ENCODE measurements at places on chromosomes 7 and 10. TPM values are rescaled to one million over a fixed set of nuclear protein-coding genes. Genes with fewer than 3 reads are reported as not detected.

GRCh38 chr10:2963889-2964631 is 103.3 kb upstream of the PFKP start:
- no peaks in the 10 kb centered on the region for H3K4me1 ChIP-seq
- no peak overlapping the region for H3K4me3 ChIP-seq
- H3K27ac ChIP-seq: no peak overlapping the region
- H3K27me3 ChIP-seq: no peaks in the 10 kb centered on the region
- DNase-seq: no peak

DNA sequence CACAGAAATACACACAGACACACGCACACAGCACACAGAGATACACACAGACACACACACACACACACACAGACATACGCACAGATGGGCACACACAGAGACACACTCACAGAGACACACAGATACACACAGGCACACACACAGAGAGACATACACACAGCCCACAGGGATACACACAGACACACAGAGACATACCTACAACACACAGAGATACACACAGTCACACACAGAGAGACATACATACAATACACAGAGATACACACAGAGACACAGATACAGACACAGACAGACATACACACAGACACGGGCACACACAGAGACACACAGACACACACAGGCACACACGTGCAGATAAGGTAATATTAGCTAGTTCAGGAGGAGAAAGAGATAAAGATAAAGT is 76.9 kb downstream of the EGFR start:
- H3K4me3 ChIP-seq: no peak overlapping the region
- no peak overlapping the region for H3K27ac ChIP-seq
- no peaks in the 10 kb centered on the region for H3K27me3 ChIP-seq
- peaks cover 31% of the 10 kb centered on the region for H3K4me1 ChIP-seq
- no peaks in the 10 kb centered on the region for H3K36me3 ChIP-seq
- no peak for DNase-seq

The SVIL gene
- total RNA-seq: 63.1 TPM

DNA sequence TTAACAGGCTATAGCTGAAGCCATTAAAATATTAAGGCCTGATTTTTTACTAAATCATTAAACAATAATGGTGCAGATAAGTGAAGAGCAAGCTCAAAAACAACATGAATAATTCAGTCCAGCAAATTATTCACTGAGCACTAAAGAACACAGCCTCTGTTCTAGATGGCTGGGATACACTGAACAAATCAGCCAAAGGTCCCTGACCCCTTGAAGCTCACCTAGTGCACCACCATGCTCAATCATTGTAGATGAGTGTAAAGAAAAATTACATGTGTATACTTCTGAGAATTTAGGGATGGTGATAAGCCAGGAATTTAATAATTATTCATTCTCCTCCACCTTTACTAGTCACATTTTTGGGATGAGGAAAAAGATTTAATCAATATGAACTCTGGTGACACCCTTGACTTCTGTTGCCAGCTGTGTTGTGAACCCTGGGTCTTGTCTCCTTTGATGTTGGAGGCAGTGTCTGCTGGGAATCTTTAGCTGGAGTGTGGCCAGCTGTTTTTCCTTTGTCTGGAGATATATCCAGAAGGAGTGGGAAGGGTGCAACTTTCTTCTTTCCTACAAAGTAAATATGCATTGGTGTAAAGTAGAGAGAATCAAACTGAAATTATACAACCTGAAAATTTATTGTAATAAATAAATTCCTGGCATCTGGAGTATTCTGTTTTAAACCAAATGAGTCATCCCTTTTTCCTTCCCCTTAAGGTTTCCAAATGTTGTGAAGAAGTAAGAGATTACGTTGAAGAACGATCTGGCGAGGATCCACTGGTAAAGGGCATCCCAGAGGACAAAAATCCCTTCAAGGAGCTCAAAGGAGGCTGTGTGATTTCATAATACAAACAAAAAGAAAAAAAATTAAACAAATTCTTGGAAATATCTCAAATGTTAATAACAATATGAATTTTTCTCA is 4.0 kb downstream of the GNGT1 start:
- DNase-seq: no peak
- no peak overlapping the region for H3K4me3 ChIP-seq
- H3K27ac ChIP-seq: no peak overlapping the region
- no peaks in the 10 kb centered on the region for H3K4me1 ChIP-seq
- no peaks in the 10 kb centered on the region for H3K36me3 ChIP-seq

DNA sequence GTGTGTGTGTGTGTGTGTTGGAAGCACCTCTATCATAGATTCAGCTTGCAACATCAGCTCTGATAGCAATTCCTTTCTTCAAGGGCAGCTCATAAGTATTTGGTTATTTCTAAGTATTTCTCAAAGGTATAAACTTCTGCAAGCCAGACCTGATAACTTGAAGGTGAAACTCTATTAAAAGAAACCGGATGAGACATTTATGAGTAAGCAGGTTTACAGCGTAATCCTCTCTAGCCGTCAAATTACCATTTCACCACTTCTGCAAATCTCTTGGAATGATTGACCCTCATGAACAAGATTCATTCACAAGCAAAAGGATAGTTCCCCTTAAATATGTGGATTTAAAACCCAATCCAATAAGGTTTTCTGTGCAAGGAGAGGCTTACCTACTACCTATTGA is 23.1 kb downstream of the PDE1C start:
- H3K27me3 ChIP-seq: no peaks in the 10 kb centered on the region
- DNase-seq: no peak
- H3K4me3 ChIP-seq: no peak overlapping the region
- H3K27ac ChIP-seq: no peak overlapping the region

DNA sequence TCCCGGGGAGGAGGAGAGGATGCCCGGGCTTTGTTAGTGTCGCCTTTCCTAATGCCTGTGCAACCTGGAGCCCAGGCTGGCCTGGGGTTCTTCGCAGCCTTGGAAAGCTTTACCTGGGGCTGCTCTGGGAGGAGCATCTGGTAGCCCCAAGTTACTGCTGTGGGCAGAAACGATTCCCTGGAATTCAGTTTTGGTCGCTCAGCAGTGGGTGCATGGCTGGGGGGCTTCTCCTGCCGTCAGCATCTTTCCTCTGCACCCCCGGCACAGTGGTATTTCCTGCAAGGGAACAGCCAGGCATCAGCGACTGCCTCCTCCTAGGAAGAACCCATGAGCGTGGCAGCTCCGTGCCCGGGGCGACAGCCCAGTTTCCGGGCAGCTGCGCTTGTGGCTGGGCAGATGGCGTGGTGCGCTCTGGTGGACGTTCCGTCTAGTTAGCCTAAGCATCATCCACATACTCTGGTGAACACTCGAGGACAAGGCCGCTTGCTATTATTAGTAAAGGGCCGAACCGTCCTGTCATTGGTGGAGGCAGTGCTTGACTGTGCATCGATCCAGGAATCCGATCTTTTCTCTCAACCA is 107.0 kb upstream of the BTBD16 start:
- H3K4me1 ChIP-seq: peaks cover 10% of the 10 kb centered on the region
- no peak overlapping the region for H3K27ac ChIP-seq
- peak overlapping the region; percentile 49 for H3K4me3 ChIP-seq
- DNase-seq: no peak
- H3K27me3 ChIP-seq: no peaks in the 10 kb centered on the region
- H3K36me3 ChIP-seq: no peaks in the 10 kb centered on the region

- H3K27ac ChIP-seq: peak overlapping the region; percentile 97
- peaks cover 10% of the 10 kb centered on the region for H3K4me1 ChIP-seq
- no peaks in the 10 kb centered on the region for H3K27me3 ChIP-seq
- DNase-seq: no peak
- H3K4me3 ChIP-seq: peak overlapping the region; percentile 66
These were observed 1.3 kb downstream of the FAS start for GRCh38 chr10:88991899-88992320.

GRCh38 chr10:11252887-11253286 is 235.2 kb downstream of the CELF2 start:
- no peaks in the 10 kb centered on the region for H3K27me3 ChIP-seq
- H3K27ac ChIP-seq: no peak overlapping the region
- no peak overlapping the region for H3K4me3 ChIP-seq

DNA sequence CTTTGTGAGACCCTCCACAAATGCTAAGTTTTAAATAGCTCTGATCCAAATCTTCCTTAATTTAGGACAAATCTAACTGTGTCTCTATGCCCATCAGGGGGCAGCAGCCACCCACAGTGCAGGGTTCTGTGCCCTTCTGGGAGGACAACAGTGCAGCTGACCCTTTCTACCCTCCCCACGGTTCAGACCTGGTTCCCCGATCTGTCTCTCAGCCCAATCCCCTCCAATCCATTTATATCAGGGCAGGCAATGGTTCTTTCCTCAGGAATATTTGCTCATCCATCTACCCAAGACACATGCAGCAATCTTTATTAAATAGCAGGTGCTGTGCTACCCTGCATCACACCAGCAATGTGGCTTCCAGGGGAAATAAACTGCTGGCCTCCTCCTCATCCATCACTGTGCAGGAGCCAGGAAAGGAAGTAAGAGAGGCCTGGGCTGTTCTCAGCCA is 4.0 kb upstream of the RBM28 start:
- peak; percentile 66 for DNase-seq
- peaks cover 3% of the 10 kb centered on the region for H3K4me1 ChIP-seq
- no peak overlapping the region for H3K27ac ChIP-seq
- H3K27me3 ChIP-seq: no peaks in the 10 kb centered on the region

- no peaks in the 10 kb centered on the region for H3K4me1 ChIP-seq
- no peak for DNase-seq
- no peaks in the 10 kb centered on the region for H3K36me3 ChIP-seq
- no peak overlapping the region for H3K27ac ChIP-seq
These were observed 31.0 kb upstream of the GPR26 start for GRCh38 chr10:123635131-123635530.

- H3K4me3 ChIP-seq: no peak overlapping the region
- no peak overlapping the region for H3K27ac ChIP-seq
- no peaks in the 10 kb centered on the region for H3K36me3 ChIP-seq
- no peak for DNase-seq
- no peaks in the 10 kb centered on the region for H3K4me1 ChIP-seq
These were observed 77.9 kb downstream of the CCDC71L start for GRCh38 chr7:106583100-106583499.

DNA sequence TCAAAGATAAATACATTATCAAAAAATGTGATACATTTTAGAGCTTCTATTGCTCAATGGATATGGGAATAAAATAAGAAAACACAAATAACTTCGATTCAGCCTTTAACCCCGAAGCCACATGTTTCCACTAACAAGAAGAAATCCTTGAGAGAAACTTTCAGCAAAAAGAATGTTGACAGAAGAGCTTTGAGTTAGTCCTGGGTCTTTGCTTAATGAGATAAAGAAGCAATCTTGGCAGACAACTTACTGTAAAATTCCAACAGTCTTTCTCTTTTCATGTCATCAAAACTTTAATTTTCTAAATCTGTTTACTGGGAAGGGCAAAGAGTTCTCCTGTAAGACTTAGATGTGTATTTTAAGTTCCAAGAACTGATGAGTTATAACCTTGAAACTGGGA is 810.2 kb downstream of the CNTNAP2 start:
- H3K27me3 ChIP-seq: no peaks in the 10 kb centered on the region
- no peaks in the 10 kb centered on the region for H3K4me1 ChIP-seq
- DNase-seq: no peak
- no peaks in the 10 kb centered on the region for H3K36me3 ChIP-seq
- H3K27ac ChIP-seq: no peak overlapping the region
- no peak overlapping the region for H3K4me3 ChIP-seq

GRCh38 chr7:139591550-139592195 is 68.2 kb downstream of the CLEC2L start:
- no peaks in the 10 kb centered on the region for H3K4me1 ChIP-seq
- no peak overlapping the region for H3K27ac ChIP-seq
- no peak overlapping the region for H3K4me3 ChIP-seq
- no peaks in the 10 kb centered on the region for H3K27me3 ChIP-seq
- no peaks in the 10 kb centered on the region for H3K36me3 ChIP-seq
- DNase-seq: peak; percentile 3

DNA sequence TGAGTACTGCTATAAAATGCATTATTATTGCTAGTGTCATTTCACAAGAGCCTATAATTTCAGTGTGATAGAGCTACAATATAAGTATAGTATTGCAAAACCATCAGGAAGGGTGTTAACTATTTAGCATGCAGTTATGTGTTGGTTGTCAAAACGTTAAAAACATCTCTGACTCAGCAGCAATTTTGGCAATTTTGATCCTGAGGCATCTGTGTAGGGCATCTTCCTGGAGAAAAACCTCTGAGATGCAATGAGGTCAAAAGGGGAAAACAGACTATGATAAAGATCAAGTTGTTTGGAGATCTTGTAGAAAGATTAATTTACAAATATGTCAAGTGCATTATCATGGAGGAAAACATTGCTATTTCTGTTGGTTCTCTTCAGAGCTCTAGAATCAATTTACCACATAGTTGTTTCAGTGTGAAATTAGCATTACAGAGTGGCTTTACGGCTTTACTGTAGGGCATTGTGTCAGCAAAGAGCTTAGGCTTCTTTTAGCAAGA is 5.3 kb downstream of the CFTR start:
- no peak overlapping the region for H3K27ac ChIP-seq
- no peak overlapping the region for H3K4me3 ChIP-seq
- H3K27me3 ChIP-seq: no peaks in the 10 kb centered on the region

DNA sequence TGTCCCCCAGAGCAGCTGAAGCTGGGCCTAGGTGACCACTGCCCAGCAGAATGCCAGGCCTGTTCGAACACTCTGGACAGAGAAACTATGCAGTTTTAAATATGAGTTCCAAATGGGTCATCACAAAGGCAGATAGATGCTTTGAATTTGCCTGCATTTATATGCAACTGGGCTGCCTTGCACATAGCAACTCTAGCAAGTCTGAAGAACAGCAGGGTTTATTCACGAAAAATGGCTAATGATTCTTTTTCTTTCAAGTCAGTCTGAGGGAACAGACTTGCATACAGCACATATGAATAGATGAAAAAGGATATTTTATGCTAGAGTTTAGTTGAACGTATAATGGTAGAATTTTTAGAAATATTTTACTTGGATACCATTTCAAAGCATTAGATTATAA is 68.5 kb downstream of the SLC35B4 start:
- H3K36me3 ChIP-seq: no peaks in the 10 kb centered on the region
- no peaks in the 10 kb centered on the region for H3K4me1 ChIP-seq
- H3K4me3 ChIP-seq: no peak overlapping the region
- H3K27me3 ChIP-seq: no peaks in the 10 kb centered on the region
- no peak overlapping the region for H3K27ac ChIP-seq

DNA sequence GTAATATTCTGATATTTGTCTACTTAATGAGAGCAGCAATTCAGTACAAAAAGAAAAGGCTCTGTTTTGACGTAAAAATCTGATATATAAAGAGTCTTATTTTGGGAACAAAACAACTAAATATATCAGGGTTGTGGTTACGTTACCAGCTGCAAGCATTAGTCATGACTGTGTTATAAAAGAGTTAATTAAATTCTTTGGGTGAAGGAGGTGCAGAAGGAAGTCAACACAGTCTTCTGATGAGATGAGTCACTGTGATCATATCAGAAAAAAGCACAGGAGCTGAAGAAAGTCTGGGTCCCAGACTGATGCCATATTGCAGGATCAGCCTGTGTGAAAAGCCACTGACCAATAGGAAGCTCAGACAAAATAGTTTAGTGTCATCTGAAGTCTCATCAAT is 234.3 kb upstream of the TEX47 start:
- no peaks in the 10 kb centered on the region for H3K27me3 ChIP-seq
- no peak overlapping the region for H3K27ac ChIP-seq
- no peaks in the 10 kb centered on the region for H3K4me1 ChIP-seq
- DNase-seq: no peak

GRCh38 chr7:22729180-22729825 is 2.3 kb downstream of the IL6 start:
- H3K4me1 ChIP-seq: peaks cover 9% of the 10 kb centered on the region
- H3K27ac ChIP-seq: no peak overlapping the region
- H3K27me3 ChIP-seq: no peaks in the 10 kb centered on the region
- no peak for DNase-seq

The NKX1-2 gene
- total RNA-seq: 0.08 TPM

The ABCC2 gene
- 0.81 TPM for total RNA-seq

GRCh38 chr7:86823769-86824168 is 180.1 kb downstream of the GRM3 start:
- H3K4me3 ChIP-seq: no peak overlapping the region
- H3K27me3 ChIP-seq: no peaks in the 10 kb centered on the region
- no peaks in the 10 kb centered on the region for H3K4me1 ChIP-seq
- no peak overlapping the region for H3K27ac ChIP-seq
